Activated naive CD4-positive, alpha-beta T cell treated with anti-CD3 and anti-CD28 coated beads, Interleukin-2, amount 50 U/mL, for 16 hours (primary cell): ENCODE measurements at places on chromosomes 11 and 22.

- DNase-seq: no peak
These were observed 70.8 kb upstream of the GNAZ start for GRCh38 chr22:22999523-22999922.

- no peak for DNase-seq
These were observed 36.6 kb upstream of the FEZ1 start for GRCh38 chr11:125532668-125533067.

GRCh38 chr11:103703437-103703836 lies 333.0 kb upstream of the DDI1 start:
- no peak for DNase-seq

DNA sequence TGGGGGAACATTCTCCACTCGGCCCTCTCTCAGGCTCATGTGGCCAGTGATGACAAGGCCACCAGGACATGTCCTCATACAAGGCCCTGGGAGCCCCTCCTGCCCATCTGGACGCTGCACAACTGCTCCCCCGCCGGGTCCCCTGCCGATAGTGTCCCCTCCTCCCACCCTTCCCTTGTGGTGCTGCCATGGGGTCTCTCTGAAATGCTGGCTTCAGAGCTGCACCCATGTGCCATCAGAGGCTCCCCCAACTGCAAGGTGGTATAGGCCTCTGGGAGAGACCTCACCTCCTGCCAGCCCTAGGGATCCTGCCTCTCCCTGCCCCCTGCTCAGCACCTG lies 113.0 kb downstream of the KCNQ1OT1 start:
- DNase-seq: peak; percentile 9

- DNase-seq: no peak
These were observed 137.0 kb downstream of the SERGEF start for GRCh38 chr11:17875891-17876290.
